KG1 (cell line): ENCODE measurements at places on chromosomes 2 and 18.

- no peak for DNase-seq
Measured at GRCh38 chr18:48090702-48091101, 160.2 kb upstream of the SMAD2 start.

- no peak for DNase-seq
Measured at GRCh38 chr2:189595417-189595816, 14.8 kb upstream of the SLC40A1 start.

GRCh38 chr18:35680139-35680551, 98.6 kb downstream of the GALNT1 start:
- DNase-seq: no peak

DNA sequence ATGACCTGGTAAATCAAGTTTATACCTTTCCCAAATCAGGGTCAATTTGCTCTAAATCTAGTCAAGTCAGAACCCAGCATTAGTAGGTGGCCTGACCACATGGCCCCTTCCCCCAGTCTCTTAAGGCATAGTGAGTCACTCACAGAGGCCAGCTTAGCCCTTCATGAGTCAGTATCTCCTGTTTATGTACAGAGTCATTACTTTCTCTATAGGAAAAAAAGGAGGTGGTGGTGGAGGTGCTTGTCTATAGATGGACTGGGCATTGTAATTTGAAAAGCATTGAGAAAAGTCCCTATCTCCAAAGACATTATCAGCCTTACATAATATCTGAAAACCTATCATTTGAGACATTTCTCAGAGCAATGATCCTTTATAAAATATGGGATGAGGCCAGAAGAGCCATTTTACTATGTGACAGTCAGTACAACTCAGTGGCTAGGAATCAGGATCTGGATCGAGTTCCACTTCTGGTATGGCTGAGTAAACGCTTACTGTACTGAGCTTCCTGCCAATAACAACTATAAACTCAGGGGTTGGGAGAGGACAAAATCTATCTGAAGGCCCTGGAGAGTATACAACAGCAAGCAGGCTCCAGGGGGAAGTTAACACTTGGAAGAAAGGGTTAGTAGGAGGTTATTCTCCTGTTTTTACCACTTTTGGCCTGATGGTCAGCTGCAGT, 22.5 kb upstream of the SIGLEC15 start:
- no peak for DNase-seq

DNA sequence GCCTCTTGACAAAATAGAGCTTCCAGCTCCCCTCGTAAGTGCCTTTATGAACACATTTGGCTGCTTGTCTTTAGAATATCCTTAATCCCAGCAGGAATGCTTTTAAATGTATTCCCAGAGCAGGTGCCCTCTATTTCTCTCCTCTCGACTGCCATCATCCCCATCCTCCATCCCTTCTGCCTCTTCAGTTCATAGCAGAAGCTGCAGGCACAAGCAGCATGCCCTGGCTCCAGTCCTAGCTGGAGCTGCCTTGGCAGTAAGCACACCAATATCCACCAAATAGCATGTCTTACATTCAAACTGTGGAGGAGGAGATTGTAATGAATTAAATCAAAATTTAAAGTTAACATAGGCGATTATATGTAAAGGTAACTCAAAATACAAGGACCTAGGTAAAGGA, 891.3 kb upstream of the SLC39A10 start:
- DNase-seq: no peak
